ENCODE measurements at places on chromosomes 12 and 14.

DNA sequence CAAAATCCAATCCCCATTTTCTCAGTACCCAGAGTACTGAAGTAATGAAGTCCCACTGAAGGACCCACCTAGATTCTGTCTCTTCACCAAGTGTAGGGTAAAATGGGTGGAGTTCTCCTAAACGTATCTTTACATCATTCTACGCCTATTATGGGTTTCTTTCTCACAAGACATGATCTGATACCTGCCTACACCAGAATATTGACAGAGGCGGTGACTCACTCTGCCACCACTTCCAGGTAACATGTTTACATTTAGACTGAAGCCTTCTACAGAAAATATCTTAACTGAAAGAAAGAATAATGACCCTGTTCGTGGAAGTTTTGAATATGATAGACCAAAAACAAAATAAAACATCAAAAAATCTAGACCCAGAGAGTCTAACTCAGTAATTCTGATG is 89.8 kb downstream of the BTG1 start:
- DNase-seq, result no peak

- no peak for DNase-seq
These were observed 259.9 kb upstream of the GARIN6 start for GRCh38 chr12:99387661-99388060.

- no peak for DNase-seq
These were observed 44.4 kb downstream of the DYRK2 start for GRCh38 chr12:67692966-67693365.

DNA sequence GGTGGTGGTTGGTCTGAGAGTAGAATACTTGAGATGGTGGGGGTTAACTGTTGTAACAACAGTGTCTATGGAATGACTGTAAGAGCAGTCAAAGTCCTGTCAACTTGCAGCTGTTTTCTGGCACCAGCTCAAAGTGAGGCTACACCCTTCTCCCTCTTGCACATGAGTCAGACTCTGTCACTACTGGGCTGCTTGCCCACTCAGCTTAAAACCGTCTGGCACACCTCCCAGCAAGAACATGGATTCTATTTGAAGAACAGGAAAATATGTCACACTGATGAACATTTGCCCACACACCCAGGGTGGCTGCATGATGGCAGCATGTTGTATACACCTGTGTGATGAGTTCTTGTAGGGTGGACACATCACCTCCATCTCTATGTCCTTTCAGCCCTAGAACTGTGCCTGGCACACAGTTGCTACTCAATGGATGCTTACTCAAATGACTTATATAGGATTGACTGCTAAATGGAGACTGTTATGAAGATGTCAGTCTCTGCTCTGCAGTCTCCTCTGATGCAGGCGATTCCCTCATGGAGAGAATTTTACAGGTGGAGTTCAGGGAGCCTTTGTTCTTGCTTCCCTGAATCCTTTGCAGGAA is 19.3 kb upstream of the SERPINA6 start:
- DNase-seq, result no peak

GRCh38 chr12:13146336-13146938 is 43.0 kb upstream of the GSG1 start:
- DNase-seq, result no peak

GRCh38 chr12:51864833-51865670 is 16.5 kb upstream of the FIGNL2 start:
- no peak for DNase-seq

GRCh38 chr12:84912198-84913128 is at the start of gene SLC6A15:
TSS of gene SLC6A15 (minus strand) at chr12:84912799. CDS start at chr12:84892120, 20,679 bp downstream.
- peak; percentile 68 for DNase-seq

GRCh38 chr12:3891201-3891600 is 18.0 kb upstream of the PARP11 start:
- no peak for DNase-seq

All from cerebellar nuclear complex (tissue), 1 donor.